Muscle of arm (tissue), 14 donors: ENCODE measurements at places on chromosomes 16 and 17.

GRCh38 chr16:84660973-84661372 is 12.7 kb downstream of the KLHL36 start:
- no peak for DNase-seq

- peak; percentile 28 for DNase-seq
These were observed 176.8 kb upstream of the ASIC2 start for GRCh38 chr17:33469911-33470310.

DNA sequence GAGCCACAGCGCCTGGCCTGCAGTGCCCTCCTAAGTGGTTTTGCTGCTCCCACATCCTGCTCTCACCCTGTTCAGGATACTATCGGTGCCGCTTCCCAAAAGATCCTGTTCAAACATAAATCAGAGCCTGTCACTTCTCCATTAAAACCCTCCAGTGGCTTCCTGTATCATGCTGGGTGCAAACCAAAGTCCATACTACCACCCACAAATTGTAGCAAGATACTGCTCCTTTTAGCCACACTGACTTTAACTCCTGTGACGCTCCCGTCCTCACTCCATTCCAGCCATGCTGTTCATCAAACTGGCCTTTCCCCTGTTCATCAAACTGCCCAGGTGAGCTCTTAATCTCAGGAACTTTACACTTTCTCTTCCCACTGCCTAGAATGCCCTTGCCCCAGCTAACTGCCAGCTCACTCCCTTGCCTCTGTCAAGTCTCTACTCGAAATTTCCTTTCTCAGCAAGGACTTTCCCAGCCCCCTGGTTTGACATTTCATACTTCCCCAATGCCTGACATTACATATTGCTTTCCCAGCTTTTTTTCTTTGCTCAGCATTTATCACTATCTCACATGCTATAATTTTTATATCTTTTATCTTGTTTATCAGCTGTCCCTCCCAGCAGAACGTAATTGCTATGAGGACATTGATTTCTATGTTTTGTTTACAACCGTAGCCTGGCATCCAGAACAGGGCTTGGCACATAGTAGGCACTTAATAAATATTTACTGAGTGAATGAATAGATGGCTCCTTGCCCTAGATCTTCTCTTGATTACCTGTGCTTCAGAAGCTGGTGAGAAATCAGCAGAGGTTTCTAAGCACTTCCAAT is 44.3 kb upstream of the SMURF2 start:
- DNase-seq = no peak

DNA sequence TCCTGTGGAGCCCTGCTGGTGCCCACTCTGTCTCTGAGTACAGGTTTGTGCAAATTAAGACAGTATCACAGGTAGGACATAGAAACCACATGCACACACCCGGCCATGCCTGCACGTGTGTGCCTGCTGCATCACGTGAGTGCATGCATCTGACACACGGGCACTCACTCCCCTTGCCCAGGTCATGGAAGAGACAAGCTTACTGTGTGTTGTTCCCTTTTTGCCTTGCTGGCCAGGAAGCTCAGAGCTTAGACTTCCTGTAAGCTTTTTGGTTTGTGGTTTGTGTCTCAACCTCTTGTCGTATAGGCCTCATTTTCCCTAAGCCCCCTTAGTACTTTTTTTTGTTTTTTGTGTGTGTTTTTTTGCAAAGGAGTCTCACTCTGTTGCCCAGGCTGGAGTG is 25.0 kb downstream of the ZNF469 start:
- DNase-seq = no peak

- DNase-seq = no peak
These were observed 69.4 kb upstream of the NKD1 start for GRCh38 chr16:50478773-50479149.

GRCh38 chr17:30388321-30389179 is 9.8 kb downstream of the CPD start:
- DNase-seq = no peak

GRCh38 chr16:15434425-15435215 is at the start of gene BMERB1:
Gene BMERB1 (plus strand): TSS chr16:15434588. CDS start chr16:15434654, 66 bp downstream.
- DNase-seq = peak; percentile 63

DNA sequence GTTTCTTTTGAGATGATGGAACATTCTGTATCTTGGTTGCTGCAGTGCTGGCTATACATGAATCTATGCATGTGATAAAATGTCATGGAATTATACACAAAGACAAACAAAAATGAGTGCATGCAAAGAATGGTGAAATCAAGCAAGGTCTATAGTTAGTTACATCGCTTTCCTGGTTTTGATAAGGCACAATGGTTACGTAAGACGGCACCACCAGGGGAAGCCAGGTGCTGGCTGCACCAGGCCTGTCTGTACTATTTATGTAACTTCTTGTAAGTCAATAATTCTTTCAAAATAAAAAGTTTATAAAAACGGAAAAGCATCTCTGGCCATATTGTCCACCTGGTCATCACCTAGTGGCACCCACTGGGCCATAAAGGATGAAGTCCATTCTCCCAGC is 46.5 kb downstream of the ARHGAP27 start:
- DNase-seq = no peak

GRCh38 chr17:14737984-14738651 is 437.2 kb downstream of the HS3ST3B1 start:
- no peak for DNase-seq

GRCh38 chr16:81210807-81211206 is 27.7 kb upstream of the BCO1 start:
- no peak for DNase-seq

DNA sequence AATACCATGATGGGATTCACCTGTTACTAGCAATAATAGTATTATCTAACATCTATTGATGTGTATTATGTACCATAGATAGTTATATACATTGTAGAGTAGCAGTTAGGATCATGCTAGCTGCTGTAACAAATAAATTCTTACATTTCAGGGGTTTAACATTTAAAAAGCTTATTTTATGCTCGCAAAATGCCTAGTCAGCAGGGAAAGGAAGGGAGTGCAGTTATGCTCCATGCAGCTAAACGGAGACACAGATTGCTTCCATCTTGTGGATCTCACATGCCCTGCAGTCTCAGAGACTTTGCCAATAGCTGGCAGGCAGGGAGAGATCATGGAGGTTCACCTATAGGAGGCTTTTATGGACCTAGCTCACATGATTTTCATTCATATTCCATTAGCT is 364.1 kb downstream of the TOX3 start:
- no peak for DNase-seq

- no peak for DNase-seq
These were observed 10.0 kb downstream of the BTBD17 start for GRCh38 chr17:74351552-74352210.

GRCh38 chr17:40411821-40412220 is 5.9 kb downstream of the TOP2A start:
- no peak for DNase-seq

- DNase-seq = no peak
These were observed 1.2 kb upstream of the C17orf99 start for GRCh38 chr17:78144736-78145641.

DNA sequence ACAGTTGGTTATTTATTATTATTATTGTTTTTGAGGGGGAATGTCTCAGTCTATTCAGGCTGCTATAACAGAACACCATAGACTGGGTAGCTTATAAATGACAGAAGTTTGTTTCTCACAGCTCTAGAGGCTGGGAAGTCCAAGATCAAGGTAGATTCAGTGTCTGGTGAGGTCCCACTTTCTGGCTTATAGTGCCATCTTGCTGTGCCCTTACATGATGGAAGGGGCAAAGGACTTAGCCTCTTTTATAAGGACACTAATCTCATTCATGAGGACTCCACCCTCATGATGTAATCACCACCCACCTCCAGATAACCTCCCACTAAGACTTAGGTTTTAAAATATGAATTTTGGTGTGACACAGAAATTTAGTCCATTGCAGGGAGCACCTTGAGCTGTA is 224.6 kb downstream of the HAPSTR1 start:
- no peak for DNase-seq

GRCh38 chr17:36921095-36921851 is 16.0 kb upstream of the LHX1 start:
- no peak for DNase-seq

DNA sequence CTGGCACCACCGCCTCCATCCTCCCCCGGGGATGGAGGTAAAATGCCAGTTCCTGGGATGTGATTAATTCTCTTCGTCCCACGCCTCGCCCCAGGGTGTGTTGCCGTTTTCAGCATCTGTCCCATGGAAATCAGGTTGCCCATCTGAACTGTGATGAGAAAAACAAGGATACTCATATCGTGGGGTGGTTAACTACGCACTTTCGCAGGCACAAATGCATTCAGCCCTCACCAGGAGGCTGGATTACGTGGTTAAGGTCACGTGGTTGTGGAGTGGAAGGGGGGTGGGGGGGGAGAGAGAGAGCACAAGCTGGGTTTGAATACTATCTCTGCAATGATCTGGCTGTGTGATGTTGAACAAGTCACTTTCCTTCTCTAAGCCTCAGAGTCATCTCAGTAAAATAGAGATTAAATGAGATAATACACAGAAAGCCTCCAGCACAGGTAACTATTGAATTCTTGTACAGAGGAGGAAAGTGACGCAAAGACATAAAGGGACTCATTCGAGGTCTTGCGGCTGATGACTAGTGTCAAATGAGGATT is 74.7 kb downstream of the BMERB1 start:
- no peak for DNase-seq
